ENCODE measurements at places on chromosomes 7 and 10. TPM values are rescaled to one million over a fixed set of nuclear protein-coding genes. Genes with fewer than 3 reads are reported as not detected.

- DNase-seq: no peak
Measured at GRCh38 chr10:107427016-107427415, 262.5 kb upstream of the SORCS1 start.

GRCh38 chr7:97126483-97127171 lies 9.1 kb downstream of the SDHAF3 start:
- no peak for DNase-seq

Gene MYL10
- not detected for total RNA-seq

DNA sequence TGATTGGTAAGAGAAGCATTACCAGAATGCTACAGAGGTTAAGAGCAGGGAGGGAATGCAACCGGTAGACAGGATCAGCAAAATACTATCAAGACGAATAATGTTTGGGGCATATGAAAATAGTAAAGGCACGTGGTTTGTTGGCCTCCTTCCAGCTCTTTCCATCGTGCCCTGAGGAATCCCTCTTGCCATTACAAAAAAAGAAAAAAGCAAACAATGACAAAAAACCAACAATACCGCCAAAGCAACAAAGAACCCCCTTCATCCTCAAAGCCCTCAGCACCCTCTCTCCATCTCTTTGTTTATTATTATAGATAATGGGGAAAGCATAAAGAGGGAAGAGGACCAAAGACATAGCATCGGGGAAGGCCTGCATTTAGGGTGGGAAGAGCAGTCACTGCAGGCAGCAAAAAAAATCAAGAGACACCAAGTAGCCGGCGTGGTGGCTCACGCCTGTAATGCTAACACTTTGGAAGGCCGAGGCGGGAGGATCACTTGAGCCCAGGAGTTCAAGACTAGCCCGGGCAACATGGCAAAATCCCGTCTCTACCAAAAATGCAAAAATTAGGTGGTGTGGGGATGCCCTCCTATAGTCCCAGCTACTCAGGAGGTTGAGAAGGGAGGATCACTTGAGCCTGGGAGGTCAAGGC lies 78.0 kb downstream of the HIP1 start:
- DNase-seq: no peak

Gene AKR1C4
- not detected for total RNA-seq

Gene IL6
- total RNA-seq: 0.69 TPM

DNA sequence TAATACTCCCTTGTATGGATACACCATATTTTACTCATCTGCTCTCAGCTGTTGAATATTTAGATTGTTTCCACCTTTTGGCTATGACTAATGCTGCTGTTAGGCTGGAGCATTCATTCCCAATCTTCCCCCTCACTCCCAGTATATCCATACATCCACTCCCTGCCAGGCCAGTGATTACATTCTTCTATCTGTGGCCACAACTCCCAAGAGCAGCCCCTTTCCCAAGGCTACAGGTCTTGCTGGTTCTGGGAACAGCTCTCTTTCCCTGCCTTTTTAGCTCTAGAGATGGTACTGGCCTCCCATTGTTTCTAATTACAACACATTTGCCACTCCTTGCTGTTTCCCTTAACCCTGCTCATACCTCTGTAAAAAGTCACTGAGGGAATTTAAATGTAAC lies 28.2 kb downstream of the SFR1 start:
- DNase-seq: no peak

DNA sequence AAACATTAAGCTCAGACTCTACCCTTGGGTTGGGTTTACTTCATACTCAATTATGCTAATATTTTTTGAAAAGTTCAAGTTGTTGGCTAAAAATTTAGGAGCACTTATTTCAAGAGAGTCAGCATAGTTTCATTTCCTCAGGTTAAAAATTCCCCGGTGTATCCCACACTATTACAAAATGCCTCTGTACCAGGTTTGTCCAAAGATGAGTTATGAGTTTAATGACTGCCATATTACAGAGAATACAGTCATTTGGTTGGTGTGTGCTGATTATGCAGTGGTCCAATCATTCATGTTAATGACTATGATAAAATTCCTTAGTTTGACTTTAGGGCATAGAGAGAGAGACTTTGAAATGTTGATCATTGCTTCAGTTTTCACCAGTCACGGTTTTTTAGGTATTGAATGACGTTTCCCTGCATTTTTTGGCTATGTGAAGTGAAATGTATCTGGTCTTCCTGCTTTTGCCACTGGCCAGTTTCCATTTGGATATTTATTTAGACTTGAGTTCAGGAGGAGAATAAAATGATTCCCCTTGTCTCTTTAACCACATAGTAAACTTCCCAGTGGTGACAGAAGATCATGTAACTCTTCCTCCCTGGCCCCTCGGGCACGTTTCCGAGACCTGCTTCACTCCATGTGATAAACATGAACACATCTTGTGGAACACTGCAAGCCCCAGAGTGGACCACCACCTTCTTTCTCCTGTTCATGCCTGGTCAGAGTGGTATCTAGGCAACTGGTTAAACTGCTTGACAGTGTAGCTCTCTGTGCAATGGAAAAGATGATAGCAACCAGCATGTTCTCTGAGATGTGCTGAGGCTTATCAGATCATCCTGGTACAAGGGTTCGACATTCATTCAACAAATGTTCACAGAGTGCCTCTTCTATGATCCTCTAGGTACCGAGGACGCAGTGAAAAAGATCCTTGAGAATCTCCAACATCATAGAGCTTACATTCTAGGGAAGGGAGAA lies 153.6 kb downstream of the CACNB2 start:
- no peak for DNase-seq

- DNase-seq: no peak
Measured at GRCh38 chr7:121604627-121605316, 208.7 kb upstream of the FAM3C start.

Gene GNGT1
- total RNA-seq: not detected

Gene BTBD16
- not detected for total RNA-seq

Gene NEUROD6
- total RNA-seq: not detected

GRCh38 chr7:45031829-45032228 lies 31.8 kb downstream of the CCM2 start:
- no peak for DNase-seq
